ENCODE measurements at places on chromosomes 7 and 10.

DNA sequence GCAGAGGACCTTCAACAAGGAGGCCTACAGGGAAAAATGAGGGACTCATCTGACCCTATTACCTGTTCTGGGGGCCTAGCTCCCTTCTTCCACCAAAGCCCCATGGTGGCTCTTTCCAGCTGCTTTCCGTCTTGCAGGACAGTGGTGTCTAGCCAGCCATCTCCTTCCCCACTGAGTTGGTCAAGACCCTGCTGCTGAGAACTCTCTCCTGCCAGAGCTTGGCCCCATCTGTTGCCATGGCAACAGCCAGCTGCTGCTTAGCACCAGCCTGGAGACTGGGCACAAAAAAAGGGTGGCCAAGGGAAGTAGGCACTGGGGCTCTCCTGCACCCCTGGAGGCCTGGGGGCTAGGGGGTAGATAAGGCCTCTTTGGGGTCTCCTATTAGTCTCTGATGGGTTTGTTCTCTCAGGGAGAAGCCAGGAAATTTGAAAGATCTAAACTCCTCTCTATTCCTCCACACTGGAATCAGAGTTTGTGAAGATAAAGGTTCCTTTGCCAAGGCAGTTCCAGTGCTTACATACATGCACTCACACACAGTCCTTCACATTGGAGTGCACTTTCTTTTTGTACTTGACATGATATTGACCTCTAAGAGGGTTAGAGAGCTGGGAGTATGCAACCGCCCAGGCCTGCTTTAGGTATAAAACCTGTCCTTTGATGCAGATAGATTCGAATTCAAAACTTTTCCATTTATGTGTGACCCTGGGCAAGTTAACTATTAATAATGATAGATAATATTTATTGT is 15.8 kb downstream of the TSPAN33 start:
- no peak for DNase-seq

- DNase-seq = no peak
These were observed 420.2 kb downstream of the PTPRN2 start for GRCh38 chr7:158167373-158167772.

- peak; percentile 71 for DNase-seq
These were observed 44.2 kb downstream of the PDLIM1 start for GRCh38 chr10:95246582-95247051.

DNA sequence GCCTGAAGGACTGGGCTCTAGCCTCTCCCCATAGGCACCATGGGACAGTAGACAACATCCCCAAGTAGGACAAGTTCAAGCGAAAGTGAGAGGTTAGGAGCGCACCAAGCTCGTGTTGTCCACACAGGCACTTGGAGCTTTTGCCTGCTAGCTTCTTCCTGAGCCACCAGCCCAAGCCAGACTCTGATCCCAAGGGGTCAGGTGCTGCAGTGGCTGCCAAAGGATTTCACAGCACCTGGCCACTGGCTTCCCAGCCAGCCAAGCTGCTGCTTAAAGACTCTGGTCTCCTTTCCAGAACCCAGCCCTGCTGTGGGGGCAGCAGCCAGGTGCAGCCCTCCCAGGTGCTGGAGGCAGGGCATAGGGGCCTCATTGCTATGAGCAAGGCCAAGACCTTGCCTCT is 33.0 kb upstream of the UNC5B start:
- no peak for DNase-seq

- DNase-seq = no peak
These were observed 36.0 kb upstream of the AKR1E2 start for GRCh38 chr10:4790045-4790444.

GRCh38 chr7:104981672-104982037 is 32.4 kb upstream of the KMT2E start:
- DNase-seq = no peak

GRCh38 chr7:47253650-47254080 is 328.2 kb downstream of the TNS3 start:
- DNase-seq = no peak

GRCh38 chr7:95560674-95561073 is 35.6 kb downstream of the PDK4 start:
- no peak for DNase-seq

- DNase-seq = no peak
These were observed 33.3 kb downstream of the OR13A1 start for GRCh38 chr10:45282061-45282460.

GRCh38 chr10:97096261-97097083 is 89.3 kb downstream of the SLIT1 start:
- peak; percentile 32 for DNase-seq

- no peak for DNase-seq
These were observed 300.5 kb downstream of the KLF6 start for GRCh38 chr10:3484306-3485056.

DNA sequence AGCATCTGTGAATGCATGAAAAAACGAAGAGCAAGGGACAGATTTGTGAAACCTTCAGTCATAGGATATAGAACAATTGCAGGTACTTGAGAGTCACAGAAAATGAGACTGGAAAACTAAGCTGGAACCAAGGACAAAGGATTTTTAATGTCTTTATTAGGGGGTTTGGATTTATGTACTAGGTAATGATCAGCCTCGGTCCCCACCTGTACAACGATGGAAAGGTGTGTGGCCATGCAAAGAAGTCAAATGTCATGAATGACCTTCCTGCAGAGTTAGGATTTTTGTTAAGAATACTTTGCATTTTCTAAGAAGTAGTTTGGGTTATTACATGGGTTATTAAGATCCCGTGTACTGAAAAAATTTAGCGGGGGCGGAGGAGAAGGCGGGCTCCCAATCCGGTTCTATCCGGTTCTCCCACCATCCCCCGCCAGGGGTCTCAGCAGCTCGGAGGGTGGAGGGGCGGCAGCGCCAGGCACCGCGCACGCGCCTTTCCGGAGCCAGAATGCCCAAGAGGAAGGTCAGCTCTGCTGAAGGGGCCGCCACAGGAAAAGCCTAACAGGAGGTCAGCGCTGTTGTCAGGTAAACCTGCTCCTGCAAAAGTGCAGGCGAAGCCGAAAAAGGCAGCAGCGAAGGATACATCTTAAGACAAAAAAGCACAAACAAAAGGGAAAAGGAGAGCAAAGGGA is 327.5 kb upstream of the PLXDC2 start:
- DNase-seq = peak; percentile 32
